ENCODE measurements at places on chromosomes 6 and 20. TPM values are rescaled to one million over a fixed set of nuclear protein-coding genes. Genes with fewer than 3 reads are reported as not detected.
A peak's percentile ranks its signal among the peaks of the same experiment; 100 is the strongest.

CDH26 gene
- total RNA-seq, result 0.56 TPM

DNA sequence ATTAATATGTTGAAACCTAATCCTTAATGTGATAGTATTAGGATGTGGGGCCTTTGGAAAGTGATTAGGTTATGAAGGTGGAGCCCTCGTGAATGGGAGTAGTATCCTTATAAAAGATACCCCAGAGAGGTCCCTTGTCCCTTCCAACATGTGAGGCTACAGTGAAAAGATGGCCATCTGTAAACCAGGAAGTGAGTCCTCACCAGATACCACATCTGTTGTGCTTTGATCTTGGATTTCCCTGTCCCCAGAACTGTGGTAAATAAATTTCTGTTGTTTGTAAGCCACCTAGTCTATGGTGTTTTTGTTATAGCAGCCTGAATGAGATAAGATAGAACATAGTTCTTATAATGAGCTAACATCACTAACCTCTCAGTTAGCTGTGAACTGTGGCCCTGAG lies 16.6 kb upstream of the CALHM6 start:
- DNase-seq, result no peak

DNA sequence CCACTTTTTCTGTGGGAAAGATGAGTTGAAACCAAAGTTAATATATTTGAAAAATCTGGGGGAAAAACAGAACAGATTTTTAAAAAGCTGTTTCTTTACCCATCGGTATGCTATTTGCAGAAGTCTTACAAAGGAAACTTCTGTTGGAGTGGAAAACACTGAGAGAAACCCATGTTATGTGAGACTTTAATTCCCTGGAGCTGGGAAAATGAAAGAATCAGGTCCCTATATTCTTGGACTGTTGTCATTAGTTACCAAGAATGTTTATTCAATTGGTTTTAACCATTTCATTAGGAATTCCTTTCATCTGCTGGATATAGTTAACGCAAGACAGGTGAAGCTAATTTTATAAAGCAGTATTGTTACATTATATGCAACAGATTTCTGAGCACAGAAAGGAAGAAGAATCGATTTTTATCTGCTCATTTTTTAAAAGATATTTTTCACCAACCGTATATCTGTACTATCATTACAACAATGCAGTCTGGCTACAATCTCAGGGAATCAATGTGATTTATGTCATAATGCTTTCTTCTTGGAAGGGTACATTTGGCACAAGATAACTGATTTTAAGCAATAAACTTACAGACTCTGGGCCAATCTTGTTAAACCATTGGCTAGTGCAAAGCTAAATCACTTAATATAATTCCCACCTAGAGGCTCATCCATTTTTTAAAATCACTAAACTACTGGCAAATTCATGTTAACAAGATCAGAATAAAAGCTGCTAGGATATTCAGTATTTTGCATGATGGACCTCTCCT lies 170.0 kb downstream of the MOXD1 start:
- DNase-seq, result no peak

DNA sequence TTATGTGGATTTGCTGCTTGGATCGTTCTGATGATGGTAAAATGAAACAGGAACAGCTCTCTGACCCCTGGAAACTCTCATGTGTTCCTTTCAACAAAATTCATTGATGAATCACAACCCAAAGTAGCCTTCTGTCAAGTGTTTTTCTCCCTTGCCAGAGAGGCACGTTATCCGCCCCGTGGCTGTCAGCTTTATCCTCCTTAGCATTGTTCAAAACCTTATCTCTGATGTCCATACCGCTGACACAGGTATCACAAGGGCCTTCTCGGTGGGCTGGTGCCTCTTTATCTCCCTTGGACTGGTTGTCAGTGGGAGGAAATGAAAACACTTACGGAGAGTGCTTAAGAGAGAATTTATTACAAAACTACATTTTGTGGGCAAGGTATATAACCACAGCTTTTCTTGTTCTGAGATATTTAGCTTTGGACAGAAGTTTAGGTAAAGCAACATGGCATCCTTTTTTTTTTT lies 84.9 kb downstream of the TIAM2 start:
- no peak for DNase-seq

KHDC1L gene
- total RNA-seq, result not detected

DNA sequence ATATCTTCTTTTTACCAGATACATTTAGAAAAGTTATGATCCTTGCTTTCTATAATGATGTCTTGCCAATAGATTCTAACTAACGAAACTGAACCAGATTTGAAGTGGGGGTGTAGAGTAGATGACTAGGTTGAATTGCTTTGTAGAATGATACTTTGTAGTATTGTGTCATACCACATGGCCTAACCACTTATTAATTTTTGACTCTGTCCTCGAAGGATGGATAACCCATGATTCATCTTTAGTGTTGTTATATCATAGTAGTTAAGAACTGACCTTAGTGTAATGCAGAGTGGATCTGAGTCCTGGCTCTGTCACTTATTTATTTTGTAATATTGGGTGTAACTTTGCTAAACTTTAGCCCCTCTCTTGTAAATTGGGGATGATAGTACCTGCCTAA lies 4.5 kb downstream of the PHF3 start:
- DNase-seq, result no peak

GRCh38 chr20:44404204-44405181 lies 49.0 kb downstream of the HNF4A start:
- DNase-seq, result no peak

DNA sequence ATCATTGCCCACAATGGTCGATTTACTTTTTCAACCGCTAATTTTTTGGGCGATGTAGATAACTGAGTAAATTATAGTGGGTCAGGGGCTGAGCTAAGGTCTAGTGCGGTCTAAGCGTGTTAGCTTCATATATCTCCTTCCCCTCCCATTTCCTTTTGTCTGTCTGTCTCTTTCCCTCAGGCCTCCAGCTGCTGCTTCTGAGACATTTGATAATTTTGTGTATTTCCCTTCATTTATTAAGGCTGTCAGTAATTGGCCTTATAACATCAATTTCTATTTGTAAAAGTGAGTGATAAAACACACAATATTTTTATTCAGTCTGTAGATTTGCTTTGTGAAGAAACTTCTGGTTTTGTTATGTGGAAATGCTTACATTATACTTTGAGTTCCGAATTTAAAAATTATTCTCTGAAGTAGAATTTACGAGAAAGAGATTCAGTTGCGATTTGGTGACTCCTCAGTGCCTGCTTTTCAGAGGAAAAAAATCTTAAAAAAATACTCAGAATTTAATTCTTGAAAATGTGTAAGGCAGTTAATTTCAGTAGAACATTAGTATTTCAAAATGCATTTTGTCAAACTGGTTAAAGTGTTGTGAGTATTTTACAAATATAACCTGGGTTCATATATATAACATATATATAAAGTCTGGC lies 1.4 kb downstream of the TMEM170B start:
- DNase-seq, result no peak

DNA sequence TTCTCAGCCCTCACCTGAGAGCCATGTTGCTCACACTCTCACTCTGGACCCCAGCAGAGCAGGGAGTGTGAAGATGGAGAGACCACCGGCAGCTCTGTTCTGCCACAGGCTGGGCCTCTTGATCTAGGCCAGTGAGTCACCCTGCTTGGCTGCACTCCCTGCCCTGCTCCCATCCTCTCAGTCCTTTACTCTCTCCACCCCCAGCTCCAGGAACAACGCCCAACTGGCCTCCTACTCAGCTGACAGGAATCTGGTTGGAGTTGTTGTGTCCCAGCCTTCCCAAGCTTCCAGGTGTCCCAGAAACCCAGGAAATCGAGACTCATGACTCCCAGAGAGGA lies at the start of gene PSORS1C1:
Gene PSORS1C1 (plus strand): TSS at position 260 of the 338 bp plus-strand sequence. CDS start 14,833 bp downstream, outside the sequence.
- DNase-seq, result no peak

DNA sequence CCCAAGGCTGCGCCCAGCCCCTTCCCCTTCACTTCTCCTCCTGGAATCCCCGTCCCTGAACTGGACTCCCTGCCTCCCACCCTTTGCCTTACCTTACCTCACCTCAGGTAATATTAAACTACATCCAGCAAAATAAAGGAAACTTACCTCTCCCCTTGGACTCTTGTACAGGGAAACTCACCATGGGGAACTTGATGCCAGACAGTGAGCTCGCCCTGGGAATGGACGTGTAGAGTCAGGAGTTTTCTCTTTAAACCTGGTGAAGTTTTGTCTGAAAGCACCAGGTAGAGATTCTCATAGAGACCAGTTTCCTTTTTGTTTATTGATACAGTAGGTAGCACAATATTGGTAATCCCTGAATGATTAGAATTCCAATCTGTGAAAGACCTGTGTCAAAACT lies 544 bp upstream of the HLA-C start:
- no peak for DNase-seq

DNA sequence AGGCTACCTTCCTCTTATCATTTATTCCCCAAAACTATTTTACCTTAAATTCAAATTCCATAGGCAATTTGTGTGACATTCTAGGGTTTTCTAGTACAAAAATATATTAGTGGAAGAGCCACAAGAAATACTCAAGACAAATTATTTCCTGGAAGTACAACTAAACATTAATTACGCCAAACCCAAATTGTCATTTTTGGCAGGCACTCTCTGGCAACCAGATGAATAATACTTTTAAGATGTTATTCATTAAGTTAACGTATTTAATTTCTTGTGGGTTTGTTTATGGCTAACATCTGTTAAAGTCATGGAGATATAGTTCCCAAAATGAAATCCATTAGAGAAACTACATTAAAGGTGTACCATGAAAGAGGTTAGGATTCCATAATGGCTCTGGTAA lies 40.5 kb downstream of the HMGN3 start:
- no peak for DNase-seq

MRPL14 gene
- 62.6 TPM for total RNA-seq

GRCh38 chr6:45626087-45626891 lies 248.6 kb upstream of the SUPT3H start:
- DNase-seq, result no peak

- DNase-seq, result no peak
These were observed 1.3 kb downstream of the BPIFB1 start for GRCh38 chr20:33284284-33284683.

DNA sequence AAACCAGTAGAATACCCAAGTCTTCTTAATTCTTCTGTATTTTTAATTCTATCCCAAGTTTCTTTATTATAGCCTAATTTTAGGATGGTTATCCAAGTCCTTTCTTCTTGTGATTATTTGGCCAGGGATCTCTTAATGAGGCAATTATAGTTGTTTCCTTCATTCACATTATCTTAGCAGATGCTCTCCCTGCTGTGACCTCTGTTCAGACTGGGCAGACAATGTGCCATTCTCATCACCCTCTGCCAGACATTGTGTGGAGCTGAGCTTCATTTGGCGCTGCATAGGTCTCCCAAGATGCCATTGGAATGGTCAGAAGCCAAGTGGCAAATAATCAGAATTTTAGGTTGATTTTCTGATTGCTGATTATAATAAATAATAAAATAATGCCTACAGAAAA lies 79.4 kb downstream of the LIN28B start:
- no peak for DNase-seq

GRCh38 chr6:35679399-35679798 lies 9.3 kb downstream of the FKBP5 start:
- DNase-seq, result no peak

SYNE1 gene
- total RNA-seq, result 14.5 TPM

GRCh38 chr6:165950316-165950715 lies 217.3 kb downstream of the TBXT start:
- DNase-seq, result no peak

MYH7B gene
- 0.44 TPM for total RNA-seq

LY6G6C gene
- total RNA-seq, result not detected

MYB gene
- total RNA-seq, result 57.3 TPM

IYD gene
- not detected for total RNA-seq

HLA-DQA1 gene
- 13.3 TPM for total RNA-seq

- DNase-seq, result no peak
These were observed 91.7 kb downstream of the BMP7 start for GRCh38 chr20:57174737-57175136.

SIRPB2 gene
- total RNA-seq, result not detected

GRCh38 chr6:88810701-88811100 lies 152.7 kb downstream of the RNGTT start:
- DNase-seq, result no peak

DNA sequence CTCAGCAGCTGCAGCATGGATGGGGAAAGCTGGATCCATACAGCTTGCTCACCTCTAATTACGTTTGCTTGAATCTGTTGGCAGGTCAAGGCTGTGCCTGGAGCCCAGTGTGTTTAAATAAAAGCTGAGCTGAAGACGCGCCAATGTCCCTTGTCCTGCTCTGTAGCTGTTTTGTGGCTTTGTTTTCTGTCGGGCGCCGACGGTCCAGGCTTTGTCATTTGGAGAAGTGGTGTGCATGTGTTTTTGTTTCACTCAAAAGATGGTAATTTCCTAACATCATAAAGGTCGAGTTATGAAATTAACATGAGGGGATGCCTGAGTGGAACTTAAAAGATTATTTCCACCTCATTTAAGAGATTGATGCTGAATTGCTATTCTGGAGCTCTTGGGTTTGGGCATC lies 107.6 kb downstream of the SLC24A3 start:
- no peak for DNase-seq

DNA sequence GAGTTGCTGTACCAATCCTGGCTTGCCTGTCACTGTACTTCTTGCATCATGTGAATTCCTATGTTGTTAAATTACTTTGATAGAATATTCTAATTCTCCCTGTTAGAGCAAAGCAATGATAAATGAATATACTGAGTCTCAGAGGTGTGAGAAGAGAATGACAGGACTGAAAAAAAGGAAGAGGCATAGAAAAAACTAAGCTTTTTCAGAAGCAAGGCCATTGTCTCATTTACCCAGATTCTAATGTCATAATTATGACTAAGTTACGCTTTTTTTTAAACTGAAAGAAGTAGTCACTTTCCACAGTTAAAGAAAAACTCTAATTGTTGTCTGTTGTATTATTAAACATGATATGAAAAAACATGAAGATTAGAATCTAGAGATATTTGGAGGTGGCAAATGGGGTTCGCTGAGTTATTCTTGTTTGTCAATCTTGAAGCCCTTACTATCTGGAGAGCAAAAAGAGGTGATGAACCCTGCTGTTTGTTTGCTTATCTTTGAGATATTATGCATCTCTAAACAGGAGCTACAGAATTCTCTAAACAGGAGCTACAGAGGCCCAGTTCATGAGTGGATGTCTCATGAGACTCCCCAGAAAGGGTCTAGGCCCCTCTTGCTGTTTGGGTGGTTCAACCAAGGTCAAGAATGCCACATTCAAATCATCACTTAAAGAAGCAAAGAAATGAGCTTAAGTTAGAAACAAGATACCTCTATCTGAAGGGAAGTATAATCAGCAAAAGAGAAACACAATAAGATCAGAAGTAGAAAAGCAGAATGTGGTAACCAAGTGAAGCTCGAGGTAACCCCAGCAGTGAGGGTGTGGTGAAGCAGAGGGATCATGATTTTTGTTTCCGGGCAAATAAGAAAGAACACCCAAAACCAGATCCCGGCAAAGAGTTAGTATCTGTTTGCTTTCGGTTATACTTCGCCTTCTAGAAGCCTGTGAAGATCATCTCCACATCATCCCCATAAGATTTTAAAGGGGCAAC lies 33.3 kb upstream of the THEMIS start:
- DNase-seq, result peak; percentile 64

DNA sequence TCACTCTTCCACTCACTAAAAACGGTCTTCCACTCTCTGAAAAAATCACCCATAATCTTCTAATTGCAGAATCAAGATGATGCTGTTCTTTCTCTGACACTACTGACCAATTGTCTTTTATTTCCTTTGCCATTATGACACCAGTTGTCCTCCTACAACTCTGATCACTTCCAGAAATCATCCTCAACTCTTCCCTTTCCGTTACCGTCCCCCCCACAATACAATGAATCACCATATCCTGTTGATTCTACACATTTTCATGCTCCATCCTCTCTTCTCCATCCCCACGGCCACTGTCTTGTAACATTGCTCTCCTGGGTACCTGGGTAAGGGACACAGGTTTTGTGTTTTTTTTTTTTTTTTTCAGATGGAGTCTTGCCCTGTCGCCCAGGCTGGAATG lies 2.5 kb upstream of the PPP2R5D start:
- DNase-seq, result no peak

- no peak for DNase-seq
These were observed 52.2 kb upstream of the FNDC1 start for GRCh38 chr6:159117046-159117445.

PHACTR2 gene
- total RNA-seq, result 63.5 TPM

PKIB gene
- total RNA-seq, result not detected

All from activated T-helper 1 cell treated with anti-CD3 and anti-CD28 coated beads, Interleukin-12 subunit alpha, Interleukin-12 subunit beta, Interleukin-2, Interleukin-4 antibody, amounts not matched to agents 30 ng/mL and 10 ng/mL and 1 ng/mL, durations not matched to agents 14 hours and 24 hours and 36 hours (primary cell).